ENCODE measurements at places on chromosomes 11 and 22.

DNA sequence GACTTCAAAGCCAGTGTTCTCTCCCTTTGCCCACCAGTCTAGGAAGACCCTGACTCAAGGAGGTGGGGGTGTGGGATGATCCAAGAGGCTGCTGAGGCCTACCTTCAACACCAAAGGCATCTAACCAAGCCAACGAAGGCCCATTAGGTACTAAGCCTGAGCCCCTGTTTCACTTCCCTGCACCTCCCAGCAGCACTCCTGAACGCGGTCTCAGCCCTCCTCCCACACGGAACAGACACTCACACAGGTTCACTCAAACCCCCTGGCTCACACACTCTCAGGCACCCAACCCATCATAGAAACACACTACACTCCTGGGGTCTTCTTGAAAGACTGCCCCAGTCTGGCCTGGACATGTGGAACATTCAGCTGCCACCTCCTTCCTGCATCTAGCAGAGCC, 40.7 kb downstream of the SLC22A12 start:
- DNase-seq, result no peak

GRCh38 chr22:38843201-38843656, 599 bp downstream of the NPTXR start:
- DNase-seq, result no peak

DNA sequence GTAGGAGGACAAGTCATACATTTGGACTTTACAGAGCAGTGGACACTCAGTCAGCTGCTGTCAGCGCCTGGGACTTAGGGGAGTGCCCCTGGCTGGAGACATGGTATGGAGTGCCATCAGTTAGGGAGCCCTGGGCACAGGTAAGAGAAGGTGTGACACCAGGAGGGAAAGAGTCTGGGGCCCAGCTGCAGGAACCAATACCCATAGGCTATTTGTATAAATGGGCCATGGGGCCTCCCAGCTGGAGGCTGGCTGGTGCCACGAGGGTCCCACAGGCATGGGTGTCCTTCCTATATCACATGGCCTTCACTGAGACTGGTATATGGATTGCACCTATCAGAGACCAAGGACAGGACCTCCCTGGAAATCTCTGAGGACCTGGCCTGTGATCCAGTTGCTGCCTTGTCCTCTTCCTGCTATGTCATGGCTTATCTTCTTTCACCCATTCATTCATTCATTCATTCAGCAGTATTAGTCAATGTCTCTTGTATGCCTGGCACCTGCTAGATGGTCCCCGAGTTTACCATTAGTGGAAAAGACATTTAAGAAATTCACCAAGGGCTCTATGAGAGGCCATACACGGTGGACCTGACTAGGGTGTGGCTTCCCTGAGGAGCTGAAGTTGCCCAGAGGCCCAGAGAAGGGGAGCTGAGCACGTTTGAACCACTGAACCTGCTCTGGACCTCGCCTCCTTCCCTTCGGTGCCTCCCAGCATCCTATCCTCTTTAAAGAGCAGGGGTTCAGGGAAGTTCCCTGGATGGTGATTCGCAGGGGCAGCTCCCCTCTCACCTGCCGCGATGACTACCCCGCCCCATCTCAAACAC, 850 bp upstream of the MIF start:
- DNase-seq, result no peak

DNA sequence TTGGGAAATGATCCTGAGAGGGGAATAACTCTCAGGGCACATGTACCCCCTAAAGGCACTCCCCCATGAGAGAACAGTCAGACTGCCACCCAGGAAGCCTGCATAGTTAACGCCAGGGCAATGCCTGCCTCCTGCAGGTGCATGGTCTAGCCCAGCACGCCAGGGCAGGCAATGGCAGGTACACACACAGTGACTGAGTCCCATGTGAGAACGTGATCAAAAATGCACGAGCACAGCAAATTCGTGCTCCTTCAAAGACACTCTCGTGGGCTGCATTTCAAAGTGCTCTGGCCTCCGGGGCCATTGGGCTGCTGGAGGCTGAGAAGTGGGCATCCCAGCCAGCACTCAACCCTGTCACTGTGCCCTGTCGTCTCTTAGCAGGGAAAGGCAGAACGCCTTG, 79.7 kb downstream of the SHANK2 start:
- no peak for DNase-seq

GRCh38 chr11:72293391-72293790, 49.4 kb upstream of the PHOX2A start:
- DNase-seq, result no peak

DNA sequence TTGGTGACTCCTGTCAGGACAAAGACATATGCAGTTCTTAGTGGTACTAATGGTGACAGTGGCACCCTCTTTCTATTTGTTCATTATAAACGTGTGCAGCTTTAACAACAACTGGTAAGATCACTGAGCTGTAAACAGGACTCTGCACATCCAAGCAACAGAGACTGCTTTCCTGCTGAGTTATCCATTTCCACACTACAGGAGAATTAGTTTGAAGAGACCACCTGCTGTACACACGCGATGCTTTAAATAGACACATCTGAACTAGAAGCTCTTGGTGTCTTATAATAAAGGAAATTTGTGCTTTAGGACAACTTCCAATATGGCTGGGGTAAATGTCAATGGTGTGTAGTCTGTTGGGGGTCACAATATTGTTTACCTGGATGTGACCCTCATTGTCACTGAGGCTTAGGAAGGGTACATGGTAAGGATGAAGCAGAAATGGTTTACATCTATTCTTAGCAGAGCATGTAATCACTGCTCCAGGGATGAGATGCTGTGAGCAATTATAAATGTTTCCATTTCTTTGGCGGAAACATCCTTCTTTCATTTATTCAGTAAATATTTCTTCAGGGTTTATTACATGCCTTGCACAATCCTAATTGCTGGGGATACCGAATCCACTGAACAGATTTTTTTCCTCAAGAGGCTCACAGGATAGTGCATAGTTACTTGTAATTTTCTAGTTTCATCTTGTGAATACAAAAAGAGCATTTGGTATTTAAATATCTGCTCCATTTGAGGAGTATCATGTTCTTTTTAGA, 354.0 kb upstream of the CCDC90B start:
- DNase-seq, result no peak

DNA sequence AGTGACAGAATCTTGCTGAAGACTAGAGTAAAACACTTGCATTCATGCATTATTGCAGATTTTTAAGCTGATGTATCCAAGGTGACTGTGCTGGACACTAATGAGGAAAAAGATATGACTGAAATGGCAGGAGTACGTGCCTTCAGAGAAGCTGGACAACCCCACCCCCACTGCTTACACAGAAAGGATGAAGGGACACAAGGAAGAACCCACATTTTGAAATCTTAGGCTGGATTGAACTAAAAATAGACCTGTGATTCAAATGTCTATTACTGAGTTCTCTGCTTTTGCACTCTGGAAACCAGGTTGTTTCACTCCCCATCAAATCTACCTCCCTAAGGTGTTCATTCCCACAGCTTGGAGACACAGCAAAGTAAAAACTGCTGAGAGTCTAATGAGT, 117.1 kb downstream of the KCNC1 start:
- DNase-seq, result no peak

GRCh38 chr22:46514592-46515207, 22.7 kb downstream of the CELSR1 start:
- DNase-seq, result no peak

GRCh38 chr22:50150161-50151129, 20.1 kb upstream of the PANX2 start:
- no peak for DNase-seq

DNA sequence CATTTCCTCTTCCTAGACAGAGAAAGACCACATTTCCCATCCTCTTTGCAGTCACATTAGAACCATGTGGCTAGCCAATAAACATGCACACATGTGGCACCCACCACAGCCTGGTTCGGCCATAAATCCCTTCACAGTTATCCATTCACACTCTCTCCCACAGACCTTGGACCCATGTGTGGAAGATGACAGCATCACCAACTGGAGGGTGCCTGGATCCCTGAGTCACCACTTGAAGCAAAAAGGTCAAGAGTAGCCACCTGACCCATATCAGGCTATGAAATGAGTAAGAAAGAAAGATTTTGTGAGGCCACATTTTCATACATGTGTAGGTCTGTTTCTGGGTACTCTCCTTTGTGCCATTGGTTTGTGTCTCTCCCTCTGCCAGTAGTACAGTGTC, 9.0 kb upstream of the TMEM121B start:
- DNase-seq, result no peak

- no peak for DNase-seq
Observed at GRCh38 chr22:49668402-49668801, 159.3 kb downstream of the BRD1 start.

DNA sequence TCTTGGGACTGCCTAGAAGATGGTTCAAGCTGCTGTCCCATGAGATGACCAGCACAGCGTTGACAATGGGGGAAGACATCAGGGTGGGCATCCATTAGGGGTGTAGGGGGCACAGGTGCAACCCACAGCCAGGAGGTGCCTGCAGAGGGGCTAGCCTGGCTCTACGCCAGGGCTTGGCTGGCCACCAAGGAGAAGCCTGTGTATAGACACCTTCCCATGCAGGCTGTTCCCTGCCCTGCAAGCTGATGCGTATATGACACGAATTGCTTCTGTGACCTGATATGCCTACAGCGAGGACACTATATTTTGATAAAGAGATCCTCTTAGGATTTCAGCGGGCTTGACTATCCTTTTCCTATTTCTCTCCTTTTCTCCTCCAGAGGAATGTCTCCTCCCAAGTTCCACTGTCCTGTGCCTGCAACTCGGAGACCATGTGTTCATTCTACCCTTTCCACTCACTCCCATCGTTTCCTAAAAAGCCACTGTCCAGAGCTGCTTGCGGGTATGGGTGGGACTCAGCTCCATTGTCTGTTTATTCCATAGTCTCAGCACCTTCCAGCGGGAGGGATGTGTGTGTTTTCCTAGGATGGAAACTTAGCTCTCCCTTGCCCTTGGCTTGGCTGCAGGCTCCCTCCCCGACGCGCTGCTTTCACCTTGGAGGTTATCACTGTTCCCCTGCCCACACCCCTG, 56.1 kb downstream of the ST14 start:
- no peak for DNase-seq

DNA sequence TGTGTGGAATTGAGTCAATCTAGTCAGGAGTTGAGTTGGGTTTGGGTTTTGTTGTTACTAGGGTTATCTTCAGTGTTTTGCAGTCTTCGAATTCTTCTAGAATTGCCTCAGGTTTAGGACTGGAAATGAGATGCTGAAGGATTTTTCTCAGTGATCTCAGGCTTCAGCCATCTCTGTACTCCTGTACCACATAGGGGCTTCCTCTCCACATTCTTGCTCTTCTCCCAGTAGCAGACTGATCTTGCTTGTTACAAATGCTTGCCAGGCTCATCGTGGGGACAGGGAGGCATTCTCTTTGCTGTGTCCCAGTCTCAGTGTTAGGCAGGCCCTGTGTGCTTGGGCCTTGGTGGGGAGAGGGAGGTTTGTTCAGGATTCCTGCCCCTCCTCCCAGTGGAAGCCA, 96.1 kb downstream of the LRRC32 start:
- no peak for DNase-seq

- DNase-seq, result no peak
Observed at GRCh38 chr11:58907780-58908179, 31.5 kb upstream of the GLYATL1 start.

- no peak for DNase-seq
Observed at GRCh38 chr11:70054004-70054403, 24.1 kb upstream of the ANO1 start.

GRCh38 chr22:25478528-25478927, 85.9 kb upstream of the GRK3 start:
- no peak for DNase-seq

Data from astrocyte of the cerebellum (primary cell).